IPS DF 19.7 (cell line): ENCODE measurements at places on chromosomes 4 and X.

DNA sequence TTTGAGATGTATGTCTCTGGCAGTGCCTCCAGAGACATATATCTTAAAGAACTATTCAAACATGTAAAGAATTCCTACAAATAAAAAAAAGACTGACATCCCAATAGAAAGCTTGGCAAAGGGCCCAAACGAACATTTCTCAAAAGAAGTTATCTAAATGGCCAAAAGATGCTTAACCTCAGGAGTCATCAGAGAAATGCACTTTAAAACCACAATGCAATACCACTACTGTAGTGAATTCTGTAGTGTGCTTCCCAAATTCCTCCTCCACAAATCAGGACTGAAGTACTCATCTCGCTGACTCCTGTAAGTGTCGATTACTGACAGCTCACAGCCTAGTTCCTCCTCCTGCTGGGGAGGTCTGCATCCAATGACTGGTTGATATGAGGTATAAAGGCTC lies 129.0 kb upstream of the MAMLD1 start:
- no peak for DNase-seq

DNA sequence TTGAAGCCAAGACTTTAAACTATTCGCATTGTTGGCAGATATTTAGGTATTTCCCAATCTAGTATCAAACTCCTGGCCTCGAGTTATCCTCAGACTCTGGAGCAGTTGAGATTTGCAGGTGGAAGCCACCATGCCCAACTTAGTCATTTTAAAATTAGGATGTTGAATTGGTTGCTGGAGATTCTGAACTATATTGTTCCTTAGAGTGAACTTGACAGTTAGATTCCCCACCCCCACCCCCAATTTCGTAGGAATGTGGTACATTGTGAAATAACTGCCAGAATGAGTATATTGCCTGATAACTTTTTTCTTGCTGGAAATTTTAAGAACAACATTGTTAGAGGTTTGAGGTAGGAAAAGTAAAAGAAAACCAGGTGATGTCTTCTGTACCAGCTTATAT lies 2.3 kb downstream of the NOCT start:
- DNase-seq: no peak

DNA sequence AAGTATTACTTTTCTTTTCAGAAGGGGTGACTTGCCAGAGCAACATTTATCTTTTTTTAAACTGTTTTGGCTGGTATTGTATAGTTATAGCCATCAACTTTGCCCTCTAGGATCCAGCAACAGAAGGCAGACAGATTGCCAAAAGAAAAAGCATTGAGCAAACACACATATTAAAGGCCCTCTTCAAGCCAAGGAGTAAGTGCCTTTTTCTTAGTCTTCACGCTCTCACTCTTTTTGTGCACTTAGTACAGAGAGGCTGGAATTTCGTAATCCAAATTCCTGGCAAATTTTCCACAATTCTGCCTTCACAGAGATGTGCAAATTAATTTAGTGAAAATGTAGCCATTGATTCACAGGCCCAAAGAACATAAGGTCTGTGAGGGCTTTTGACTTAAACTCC lies 253.1 kb upstream of the EDA2R start:
- DNase-seq: no peak

- no peak for DNase-seq
Observed at GRCh38 chr4:111854494-111855087, 290.7 kb upstream of the FAM241A start.

GRCh38 chr4:116064331-116064730 lies 950.9 kb upstream of the NDST4 start:
- no peak for DNase-seq

DNA sequence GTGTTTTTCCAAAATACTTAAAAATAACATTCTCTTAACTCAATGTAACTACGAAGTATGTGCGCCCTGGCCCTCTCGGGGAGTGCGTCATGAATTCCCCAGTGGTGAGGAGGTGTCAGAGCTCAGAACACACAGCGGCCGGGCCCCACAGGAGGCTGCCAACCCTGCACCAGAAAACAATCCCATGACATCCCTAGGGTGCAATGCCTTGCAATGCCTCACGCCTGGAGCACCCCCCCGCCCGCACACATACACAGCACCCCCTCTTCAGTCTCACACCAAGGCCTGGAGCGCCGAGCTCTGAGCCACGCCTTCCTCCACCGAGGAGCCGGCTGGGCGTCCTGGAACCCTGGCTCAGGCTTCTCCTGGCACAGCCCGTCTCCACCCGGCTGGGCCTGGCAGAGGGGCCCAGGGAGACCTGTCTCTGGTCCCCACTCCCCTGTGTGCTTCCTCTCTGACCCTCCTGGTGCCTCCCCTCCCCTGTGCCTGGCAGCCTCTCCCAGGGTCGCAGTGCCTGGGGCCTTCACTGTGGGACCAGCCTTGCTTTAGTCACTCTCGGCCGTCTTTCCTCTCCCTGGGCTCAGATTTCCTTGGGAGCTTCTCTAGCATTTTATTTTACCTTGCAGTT lies 108.2 kb upstream of the ADRA2C start:
- DNase-seq: no peak

- no peak for DNase-seq
Observed at GRCh38 chrX:16476692-16477091, 173.3 kb upstream of the S100G start.

- DNase-seq: no peak
Observed at GRCh38 chr4:168124008-168124641, 31.8 kb downstream of the ANXA10 start.

GRCh38 chrX:150730719-150731118 lies 37.5 kb downstream of the MTMR1 start:
- DNase-seq: no peak
